ENCODE measurements at places on chromosomes 2 and 18.

DNA sequence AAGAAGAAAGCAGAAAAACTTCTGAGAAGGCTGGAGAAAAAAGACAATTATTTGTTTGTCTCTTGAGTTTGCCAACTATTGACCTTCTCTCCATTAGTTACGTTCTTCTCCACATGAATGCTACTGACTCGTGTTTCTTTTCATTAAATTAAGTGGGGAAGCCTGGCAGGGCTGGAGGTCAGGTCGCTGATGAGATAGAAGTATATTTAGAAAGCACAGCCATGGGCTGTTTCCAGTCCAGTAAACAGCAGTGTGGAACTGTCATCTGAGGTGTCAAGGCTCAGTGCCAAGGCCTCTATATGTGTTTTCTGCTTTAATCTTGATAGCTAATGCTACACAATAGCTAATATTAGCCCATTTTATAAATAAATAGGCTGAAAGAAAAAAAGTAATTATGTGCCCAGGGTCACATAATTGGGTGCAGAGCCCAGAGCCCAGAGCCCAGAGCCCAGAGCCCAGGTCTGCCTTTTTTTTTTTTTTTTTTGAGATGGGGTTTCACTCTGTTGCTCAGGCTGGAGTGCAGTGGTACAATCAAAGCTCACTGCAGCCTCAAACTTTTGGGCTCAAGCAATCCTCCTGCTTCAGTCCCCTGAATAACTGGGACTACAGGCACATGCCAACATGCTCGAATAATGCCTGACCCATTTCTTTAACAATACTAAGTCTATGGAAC is 6.3 kb downstream of the MSGN1 start:
- no peak for DNase-seq

- no peak for DNase-seq
Measured at GRCh38 chr2:192146069-192147015, 48.4 kb downstream of the TMEFF2 start.

DNA sequence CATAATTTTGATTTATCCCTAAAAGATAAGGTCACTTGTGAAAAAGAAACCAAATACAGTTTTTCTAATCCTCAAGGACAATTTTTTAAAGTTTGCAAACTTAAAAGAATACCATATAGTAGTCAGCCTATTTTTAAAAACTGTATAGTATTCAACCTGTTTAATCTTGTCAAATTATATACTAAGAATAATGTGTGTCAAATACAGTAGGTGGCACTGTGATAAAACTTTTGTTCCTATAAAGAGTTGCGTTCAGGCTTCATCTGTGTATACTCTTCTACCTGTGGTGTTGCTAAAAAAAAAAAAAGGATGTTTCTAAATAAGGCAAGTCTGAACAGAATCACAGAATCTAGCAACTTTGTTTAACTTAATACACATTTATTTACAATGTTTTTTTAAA is 68.6 kb downstream of the CCDC138 start:
- DNase-seq: no peak

GRCh38 chr2:206824993-206825392 is 59.6 kb downstream of the FASTKD2 start:
- no peak for DNase-seq

GRCh38 chr2:227853204-227853629 is 18.2 kb upstream of the DAW1 start:
- DNase-seq: no peak

GRCh38 chr2:182043021-182043420 is 57.4 kb downstream of the PPP1R1C start:
- DNase-seq: no peak
